ENCODE measurements at places on chromosomes 7 and 10.

DNA sequence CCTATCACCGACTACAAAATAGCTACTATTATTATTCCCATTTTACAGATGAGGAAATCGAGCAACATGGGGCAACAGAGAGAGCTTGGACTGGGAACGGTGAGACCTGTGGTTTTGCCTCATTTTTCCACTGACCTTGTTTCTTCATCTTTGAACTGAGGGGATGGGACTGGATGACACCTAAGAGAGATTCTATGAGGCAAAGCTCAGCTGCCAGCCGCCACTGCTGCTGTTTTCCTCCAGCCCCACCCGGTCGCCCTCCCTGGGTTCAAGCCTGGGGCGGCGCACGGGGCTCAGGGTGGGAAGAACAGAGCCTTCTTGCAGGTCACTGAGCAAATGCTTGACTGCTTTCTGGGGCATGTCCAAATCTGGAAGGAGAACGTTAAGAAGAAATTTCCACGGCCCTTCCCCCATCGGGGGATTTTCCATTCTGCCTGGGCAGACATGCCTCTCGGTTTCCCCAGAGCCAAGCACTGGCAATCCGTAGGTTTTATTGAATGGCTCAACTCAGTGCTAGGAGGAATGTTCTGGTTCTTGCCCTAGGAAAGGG lies 12.3 kb downstream of the DDIT4 start:
- no peak for DNase-seq

GRCh38 chr10:75449382-75450074 lies 18.1 kb downstream of the LRMDA start:
- DNase-seq = no peak

- DNase-seq = no peak
Observed at GRCh38 chr10:65708057-65708456, 1217.8 kb upstream of the LRRTM3 start.

- no peak for DNase-seq
Observed at GRCh38 chr7:159177284-159177953, 32.8 kb upstream of the VIPR2 start.

- DNase-seq = no peak
Observed at GRCh38 chr10:91528768-91529167, 104.1 kb downstream of the PPP1R3C start.

GRCh38 chr7:96901822-96902445 lies 103.4 kb upstream of the DLX6 start:
- DNase-seq = peak; percentile 34

DNA sequence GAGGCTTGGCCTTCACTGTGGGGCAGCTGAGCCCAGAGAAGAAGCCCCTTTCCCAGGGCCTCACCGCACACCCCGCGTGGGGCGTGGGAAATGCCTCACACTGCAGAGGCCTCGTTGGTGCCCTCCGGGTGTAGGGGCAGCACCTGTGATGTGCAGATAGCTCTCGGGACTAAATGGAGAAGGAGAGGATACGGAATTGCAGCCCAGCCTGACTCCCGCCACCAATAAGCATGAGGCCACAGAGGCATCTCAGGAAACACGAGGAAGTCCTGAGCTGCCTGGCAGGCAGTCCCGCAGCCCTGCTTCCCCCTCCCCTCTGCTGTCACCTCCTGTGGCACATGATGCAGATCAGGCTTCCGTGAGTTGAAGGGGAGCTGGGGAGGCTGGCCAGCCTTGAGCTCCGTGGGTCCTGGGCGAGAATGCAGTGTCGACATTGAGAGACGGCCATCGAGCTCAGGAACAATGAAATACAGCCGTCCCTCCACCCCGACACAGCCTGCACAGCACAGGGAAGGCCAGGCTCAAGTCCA lies 59.6 kb upstream of the PPP2R2D start:
- DNase-seq = no peak
